ENCODE measurements at places on chromosomes 12 and 14.

DNA sequence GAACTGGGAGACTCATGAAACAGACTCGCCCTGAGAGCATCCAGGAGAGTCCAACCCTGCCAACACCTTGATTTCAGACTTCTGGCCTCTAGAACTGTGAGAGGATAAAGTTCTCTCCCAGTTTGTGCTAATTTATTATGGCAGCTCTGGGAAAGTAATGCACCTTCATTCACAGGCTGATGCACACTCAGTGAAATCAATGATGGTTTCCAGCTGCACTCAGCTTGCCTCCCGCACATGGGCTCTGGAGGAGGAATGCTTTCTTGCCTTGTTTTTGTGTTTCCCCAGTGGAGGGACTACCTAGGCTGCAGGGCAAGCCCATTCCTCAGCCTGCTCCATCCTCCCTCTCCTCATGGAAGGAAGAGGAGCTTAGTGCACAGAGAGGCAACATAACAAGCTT lies 45.7 kb downstream of the TMEM132C start:
- DNase-seq = no peak

DNA sequence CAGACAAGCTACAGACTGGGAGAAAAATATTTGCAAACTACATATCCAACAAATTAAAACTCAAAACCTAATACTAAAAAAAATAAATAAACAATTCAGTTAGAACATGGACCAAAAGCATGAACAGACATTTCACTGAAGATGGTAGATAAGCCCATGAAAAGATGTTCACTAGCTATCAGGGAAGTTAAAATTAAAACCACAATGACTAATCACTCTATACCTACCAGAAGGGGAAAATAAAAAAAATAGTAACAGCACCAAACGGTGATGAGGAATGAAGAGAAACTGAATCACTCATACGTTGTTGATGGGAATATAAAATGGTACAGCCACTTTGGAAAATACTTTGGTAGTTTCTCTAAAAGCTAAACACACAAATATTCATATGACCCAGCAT lies 31.1 kb upstream of the DHRS7 start:
- DNase-seq = no peak

- no peak for DNase-seq
Measured at GRCh38 chr12:77882709-77883108, 52.0 kb downstream of the NAV3 start.

GRCh38 chr12:76240281-76240680 lies 107.9 kb downstream of the BBS10 start:
- DNase-seq = no peak

GRCh38 chr14:54275997-54276725 lies 120.6 kb upstream of the CDKN3 start:
- no peak for DNase-seq

DNA sequence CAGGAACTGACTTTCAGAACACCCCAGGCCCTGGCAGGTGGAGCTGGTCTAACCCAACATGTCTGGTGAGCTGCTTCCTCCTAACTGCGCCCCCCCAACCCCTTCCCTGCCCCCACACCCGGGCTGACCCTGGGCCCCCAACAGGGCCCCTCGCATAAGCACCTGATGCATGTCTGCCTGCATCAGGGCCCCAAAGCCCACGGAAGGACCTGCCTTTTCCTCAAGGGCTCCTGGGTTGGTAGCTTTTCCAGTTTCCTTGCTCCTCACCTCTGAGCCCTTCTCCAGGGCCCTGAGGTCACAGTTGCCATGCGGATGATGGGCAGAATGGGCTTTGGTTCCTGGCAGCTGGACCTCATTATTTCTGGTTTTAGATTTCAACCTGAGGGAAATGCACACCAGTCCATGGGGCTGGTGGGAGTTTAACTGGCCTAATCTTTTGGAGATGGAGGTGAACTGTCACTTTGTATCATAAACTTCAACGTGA lies 18.5 kb downstream of the TESC start:
- no peak for DNase-seq

Measured in stimulated activated CD8-positive, alpha-beta memory T cell treated with anti-CD3 and anti-CD28 coated beads, Interleukin-7, amount 100 ng/mL, for 1 hour (primary cell).